ENCODE measurements at places on chromosomes 5 and 9.

DNA sequence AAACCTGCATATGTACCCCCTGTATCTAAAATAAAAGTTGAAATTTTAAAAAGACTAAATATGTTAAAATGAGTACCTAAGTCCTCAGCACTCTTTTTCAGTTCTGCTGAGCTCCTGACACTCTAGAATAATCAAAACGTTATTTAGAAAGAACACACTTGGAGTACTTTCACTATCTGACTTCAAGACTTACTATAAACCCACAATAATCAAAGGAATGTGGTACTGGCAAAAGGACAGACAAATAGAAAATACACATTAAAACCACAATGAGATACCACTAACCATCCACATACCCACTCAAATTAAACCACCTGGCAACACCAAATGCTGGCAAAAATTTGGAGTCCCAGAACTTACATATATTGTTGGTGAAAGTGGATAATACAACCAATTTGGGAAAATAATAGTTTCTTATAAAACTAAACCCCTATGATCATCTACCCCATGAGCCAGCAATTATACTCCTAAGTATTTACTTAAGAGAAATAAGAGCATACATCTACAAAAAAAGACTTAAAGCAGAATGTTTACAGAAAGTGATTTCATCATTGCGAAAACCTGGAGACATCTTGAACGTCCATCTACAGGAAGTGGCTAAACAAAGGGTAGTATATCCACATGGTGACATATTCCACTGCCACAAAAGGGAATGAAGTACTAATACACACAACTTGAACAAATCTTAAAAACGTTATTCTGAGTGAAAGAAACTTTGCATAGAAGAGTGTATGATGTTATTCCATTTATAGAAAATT, 12.8 kb upstream of the PRSS3 start:
- DNase-seq = no peak

DNA sequence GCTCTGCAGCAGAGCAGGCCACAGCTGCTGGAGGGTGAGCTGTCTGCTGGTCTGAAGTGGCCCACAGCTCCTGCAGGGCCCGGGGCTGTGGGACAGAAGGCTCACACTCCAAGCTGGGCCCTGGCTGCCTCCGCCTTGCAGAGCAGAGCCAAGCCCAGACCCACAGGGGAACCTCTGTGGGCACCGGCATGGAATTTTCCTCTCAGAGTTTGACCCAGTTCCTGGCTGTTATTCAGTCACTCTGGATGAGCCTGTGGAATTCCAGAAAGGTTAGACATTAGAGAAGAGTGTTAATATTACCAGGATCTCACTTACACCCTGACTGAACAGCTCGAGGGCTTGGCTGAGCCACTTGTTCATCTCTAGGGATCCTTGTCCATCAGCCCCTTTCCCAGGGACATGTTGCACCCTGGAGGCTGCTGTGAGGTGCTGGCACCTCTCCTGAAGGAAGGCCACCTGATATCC, 17.5 kb downstream of the IL9 start:
- no peak for DNase-seq

GRCh38 chr5:1144089-1144488, 32.2 kb upstream of the SLC12A7 start:
- DNase-seq = no peak

DNA sequence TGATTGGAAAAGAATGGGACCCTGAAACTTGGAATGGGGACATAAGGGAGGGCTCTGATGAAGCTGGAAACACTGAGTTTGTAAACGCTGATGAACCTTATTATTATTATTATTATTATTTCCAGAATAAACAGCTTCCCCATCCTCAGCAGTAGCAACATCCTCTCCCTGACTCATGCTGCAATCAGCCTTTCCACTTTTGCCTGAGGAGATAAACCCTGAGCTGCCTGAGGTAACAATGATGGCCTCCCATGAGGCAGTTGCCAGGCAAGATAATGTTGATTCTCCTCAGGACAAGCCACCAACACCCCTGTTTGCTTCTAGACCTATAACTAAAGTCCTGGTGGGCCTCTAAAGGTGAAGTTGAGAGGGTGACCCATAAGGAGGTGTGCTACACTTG, 139.2 kb upstream of the ATP10B start:
- DNase-seq = no peak

- DNase-seq = no peak
Measured at GRCh38 chr5:82234885-82235284, 43.3 kb downstream of the RPS23 start.

DNA sequence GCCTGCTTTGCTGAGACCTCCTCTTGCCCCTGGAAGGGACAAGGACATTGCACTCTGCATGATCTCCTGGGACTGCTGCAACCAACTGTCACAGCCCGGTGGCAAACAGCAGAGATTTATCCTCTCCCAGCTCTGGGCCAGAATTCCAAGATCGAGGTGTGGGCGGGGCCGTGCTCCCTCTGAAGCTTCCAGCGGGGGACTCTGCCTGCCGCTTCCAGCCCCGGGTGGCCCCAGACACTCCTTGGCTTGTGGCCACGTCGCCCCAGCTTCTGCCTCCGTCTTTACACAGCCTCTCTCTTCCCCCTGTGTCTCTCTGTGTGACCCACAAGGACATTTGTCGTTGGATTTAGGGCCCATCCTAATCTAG, 67.1 kb downstream of the COL5A1 start:
- DNase-seq = no peak

DNA sequence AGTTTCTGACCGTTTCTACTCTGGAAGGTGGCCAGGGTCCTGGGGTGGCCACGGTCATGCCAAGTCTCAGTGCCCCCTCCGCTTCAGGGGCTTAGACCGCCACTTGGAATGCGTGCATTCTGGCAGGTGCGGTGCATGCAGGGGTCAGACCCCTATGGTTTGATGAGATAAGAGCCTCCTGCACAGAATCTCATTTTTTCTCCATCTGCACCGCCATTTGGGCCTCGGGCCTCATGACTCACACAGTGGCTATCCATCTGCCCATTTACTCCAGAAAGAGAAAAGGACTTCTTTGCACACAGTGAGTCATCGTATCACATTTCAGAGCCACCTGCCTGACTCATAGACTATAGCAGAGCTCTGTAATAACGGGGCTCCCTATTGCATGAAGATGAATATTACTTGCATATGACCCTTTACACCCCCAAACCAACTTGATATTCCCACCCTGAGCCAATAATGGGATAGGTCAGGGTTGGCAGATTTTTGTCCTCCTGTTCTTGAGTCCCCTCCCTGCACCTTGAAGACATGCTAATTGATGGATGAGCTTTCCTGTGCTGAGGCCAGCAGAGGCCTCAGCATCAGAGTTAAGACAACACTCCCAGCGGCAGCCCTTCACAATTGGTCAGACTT, 157.4 kb downstream of the NR3C1 start:
- DNase-seq = no peak

DNA sequence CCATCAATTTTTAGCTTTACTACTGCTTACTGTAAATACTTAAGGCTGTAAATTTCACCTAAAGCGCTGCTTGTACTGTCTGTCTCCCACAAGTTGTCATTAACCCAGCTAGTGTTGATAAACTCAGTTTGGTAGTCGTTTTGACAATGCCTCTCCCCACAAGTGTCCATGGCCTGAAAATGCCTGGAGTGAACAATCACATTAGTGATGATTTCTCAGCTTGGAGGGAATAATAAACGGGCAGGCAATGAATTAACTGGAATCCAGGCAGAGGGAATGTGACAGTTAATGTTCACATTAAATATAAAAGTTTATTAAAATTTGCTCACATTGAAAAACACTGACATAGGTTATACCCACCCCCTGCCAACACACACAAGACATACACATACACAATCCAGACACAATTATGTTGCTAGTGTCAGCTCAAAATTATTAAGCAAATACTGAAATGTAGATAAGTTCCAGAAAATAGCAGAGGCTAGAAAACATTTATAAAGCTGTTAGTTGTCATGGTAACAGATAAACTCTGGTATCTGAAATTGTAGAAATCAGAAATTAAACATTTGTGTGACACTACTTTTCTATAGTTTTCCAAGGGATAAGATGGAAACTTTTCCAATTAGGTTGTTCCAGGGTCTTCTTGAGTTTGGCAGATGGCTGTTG, 341.9 kb downstream of the DIRAS2 start:
- DNase-seq = no peak

DNA sequence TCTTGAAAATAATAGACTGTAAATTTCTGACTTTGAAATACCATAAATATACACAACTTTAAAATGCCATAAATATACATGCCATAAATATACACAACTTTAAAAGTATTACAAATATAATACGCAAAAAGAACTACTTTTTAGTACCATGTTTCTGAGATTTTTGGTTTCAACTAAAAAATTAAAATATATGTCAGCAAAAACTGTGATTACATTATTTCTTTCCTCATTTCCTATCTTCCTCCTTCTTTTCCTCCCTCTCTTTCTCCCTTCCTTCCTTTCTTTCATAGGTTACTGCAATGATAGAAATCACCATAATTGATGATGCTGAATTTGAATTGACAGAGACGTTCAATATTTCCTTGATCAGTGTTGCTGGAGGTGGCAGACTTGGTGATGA, 200.5 kb downstream of the ADGRV1 start:
- DNase-seq = no peak

DNA sequence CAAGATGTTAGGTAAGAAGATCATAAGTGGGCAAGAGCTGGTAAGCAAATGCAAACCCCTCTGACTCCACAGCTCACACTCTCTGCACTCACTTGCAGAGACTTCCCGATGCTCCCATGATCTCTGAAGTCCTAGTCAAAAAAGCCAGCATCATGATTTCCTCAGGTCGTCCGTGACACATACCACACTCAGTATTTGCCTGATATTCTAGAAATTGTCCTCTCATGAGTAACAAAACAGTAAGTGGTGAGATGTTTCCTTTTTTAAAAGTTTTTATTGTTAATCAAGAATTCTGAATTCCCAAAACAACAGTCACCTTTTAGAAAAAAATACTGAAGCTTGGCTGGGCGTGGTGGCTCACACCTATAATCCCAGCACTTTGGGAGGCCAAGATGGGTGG, 194.6 kb downstream of the DENND1A start:
- no peak for DNase-seq

GRCh38 chr9:117745598-117745997, 41.4 kb downstream of the TLR4 start:
- no peak for DNase-seq

- no peak for DNase-seq
Measured at GRCh38 chr9:123395689-123396511, 39.9 kb downstream of the CRB2 start.

GRCh38 chr5:99068944-99069650, 140.3 kb upstream of the CHD1 start:
- no peak for DNase-seq

GRCh38 chr5:55407984-55408383, 100.2 kb downstream of the MTREX start:
- DNase-seq = no peak

DNA sequence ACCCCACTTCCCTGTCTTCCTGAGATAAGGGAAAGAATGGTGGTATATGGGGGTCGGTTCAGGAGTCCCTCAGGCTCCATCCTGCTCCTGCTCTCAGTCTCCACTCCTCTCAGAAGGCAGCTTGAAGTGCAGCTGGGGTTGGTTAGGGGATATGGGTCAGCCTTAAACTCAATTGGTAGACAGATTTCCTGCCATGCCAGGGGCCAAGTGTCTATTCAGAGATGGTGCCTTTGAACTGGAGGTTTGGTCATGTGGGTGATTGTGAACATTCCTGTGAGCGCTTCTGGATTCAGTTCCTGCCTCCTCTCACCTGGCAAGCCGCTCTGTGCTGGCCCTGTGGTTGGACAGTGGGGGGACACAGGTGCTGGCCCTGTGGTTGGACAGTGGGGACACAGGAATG, 35.1 kb downstream of the CACNA1B start:
- DNase-seq = no peak

GRCh38 chr5:23483090-23483489, 24.3 kb upstream of the PRDM9 start:
- no peak for DNase-seq

DNA sequence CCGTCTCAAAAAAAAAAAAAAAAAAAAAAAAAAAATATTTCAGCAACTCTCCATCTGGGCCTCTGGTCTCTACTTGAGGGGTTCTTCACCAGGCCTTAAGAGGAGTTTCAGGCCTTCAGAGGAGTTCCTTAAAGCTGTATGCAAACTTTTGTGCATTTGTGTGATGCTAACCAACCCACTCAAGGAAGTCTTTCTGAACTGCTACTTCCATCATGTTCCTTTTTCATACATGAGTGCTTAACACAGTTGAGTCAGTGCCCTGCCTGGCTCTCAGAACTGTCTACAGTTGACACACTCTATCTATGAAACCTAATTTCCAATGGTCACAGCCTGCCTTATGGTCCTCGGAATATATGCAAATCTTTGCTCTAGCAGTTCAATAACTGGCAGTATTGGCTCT, 146.5 kb downstream of the MEF2C start:
- no peak for DNase-seq

DNA sequence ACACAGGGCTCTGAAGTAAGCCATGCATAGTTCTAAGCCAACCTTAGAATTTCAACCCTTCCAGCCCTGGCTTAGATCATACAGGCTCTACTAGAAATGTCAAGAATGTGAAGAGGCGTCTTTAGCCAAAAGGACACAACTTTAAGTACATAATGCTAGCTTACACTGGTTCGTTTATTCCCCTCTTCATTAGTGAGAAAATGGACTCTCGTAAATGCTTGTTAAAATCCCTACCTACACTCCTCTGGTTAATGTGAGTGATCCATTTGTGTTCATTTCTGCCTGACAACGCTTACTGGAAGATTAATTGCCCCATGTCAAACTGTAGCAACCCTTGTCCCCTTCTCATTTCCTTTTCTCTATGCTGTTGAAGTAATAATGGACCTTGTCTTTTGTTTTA, 149.3 kb upstream of the POU5F2 start:
- DNase-seq = peak; percentile 65

GRCh38 chr9:82488313-82489200, 500.0 kb downstream of the SPATA31D1 start:
- peak; percentile 51 for DNase-seq

DNA sequence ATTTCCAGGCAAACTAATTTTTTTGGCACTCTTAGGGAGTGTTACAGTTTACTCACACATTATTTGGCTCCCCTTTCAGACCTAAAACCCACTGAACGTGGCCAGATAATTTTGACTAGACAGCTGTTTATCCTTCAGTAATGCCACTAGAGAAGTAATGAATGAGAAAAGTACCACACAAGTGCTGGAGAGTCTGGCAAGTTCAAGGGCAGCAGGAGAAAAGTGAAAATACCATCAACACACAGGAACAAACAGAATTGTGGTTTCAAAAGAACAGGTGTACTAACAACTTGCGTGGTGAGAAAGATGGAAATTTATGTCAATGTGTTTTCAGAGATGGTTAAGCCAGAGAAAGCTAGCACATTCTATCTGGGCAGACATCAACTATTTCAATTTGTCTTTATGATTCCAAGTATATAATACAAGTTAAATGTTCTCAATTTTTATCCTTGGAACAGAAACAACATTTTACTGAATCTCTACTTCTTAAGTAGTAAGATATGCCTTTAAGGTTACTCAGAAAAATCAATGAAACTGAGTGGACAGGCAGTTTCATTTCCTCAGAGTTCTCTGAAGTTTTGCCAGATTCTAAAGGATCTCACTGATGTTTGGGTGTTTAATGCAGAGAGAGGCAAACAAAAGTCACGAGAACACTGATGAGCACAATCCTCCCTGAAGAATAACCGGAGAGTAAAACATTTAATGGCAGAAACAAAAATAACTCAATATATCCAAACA, 91.0 kb downstream of the ARSB start:
- DNase-seq = no peak

GRCh38 chr9:29214154-29214689, 1640.9 kb upstream of the C9orf72 start:
- DNase-seq = peak; percentile 82
